ENCODE measurements at places on chromosomes 1 and 21. TPM values are rescaled to one million over a fixed set of nuclear protein-coding genes. Genes with fewer than 3 reads are reported as not detected.

The KIAA0040 gene
- polyA plus RNA-seq: 7.1 TPM

DNA sequence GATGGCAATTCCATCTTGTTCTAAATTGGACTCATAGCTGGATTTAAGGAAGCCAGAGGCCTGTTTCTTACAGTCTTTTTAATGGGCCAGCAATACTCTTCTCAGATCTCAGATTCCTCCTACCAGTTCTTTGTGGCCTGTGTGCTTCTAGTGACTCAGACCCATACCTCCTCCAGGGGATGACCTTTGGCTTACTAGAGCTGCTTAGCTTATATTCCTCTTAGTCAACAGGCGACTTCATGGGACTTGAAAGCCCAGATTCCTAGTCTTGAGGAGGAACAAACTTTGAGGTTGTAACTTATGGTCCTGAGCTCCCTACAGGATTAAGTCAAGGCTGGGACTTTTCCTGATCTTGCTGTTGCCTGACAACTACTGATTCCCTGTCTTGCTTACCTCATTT is 12.4 kb upstream of the PAPPA2 start:
- no peak for DNase-seq

The KRTAP21-3 gene
- polyA plus RNA-seq: not detected

DNA sequence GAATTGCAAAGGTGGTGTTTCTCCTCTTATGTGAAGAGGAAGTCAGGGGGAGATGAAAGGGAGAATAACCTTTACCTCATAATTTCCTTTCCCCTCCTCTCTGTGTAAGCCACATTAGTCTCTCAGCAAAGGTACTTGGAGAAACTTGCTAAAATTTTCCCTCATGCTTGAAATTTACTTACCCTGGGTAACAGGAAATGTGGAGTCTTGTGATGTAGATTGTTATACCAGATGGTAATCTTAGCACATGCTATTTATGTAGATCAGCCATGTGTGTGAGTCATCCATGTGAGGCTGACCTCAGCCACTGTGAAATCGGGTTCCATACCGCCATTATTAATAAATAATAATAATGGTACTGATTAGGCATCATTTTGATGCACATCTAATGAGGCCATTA is 128.4 kb downstream of the TGFB2 start:
- no peak for DNase-seq

- no peak for DNase-seq
These were observed 716.2 kb downstream of the NCAM2 start for GRCh38 chr21:21714426-21714825.

Data from K562 (cell line).